GM19239 (cell line): ENCODE measurements at places on chromosomes 1 and 21.
A peak's percentile ranks its signal among the peaks of the same experiment; 100 is the strongest.

GRCh38 chr1:108590441-108590840, 30.5 kb downstream of the EEIG2 start:
- no peak for DNase-seq

- peak; percentile 36 for DNase-seq
These were observed 207.6 kb upstream of the HMCN1 start for GRCh38 chr1:185526344-185527307.

GRCh38 chr1:156401681-156402081, 32.7 kb downstream of the RHBG start:
- no peak for DNase-seq

DNA sequence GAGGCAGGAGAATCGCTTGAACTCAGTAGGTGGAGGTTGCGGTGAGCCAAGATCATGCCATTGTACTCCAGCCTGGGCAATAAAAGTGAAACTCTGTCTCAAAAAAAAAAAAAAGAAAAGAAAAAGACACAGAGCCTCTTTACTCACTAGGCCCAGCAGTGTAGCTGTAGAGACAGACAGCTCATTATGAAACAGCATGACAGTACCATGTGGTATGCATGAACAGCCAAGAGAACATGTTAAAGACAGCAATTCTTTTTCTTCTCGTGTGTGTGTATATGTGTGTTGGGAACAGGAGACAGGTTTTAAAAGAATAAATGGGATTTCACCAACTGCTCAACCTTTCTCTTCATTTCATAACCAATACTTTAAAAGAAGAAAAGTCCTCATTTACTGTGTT, 118.8 kb downstream of the PIK3R3 start:
- no peak for DNase-seq

GRCh38 chr21:17903029-17903806, 84.1 kb upstream of the C21orf91 start:
- no peak for DNase-seq

GRCh38 chr21:29777160-29777559, 162.6 kb downstream of the GRIK1 start:
- DNase-seq, result no peak
